Neuronal stem cell (in vitro differentiated cells): ENCODE measurements at places on chromosomes 3 and 15.

GRCh38 chr3:105606016-105606415 lies 239.3 kb downstream of the ALCAM start:
- no peak for DNase-seq

GRCh38 chr3:142027735-142028134 lies 121.6 kb downstream of the TFDP2 start:
- peak; percentile 40 for DNase-seq

- DNase-seq = no peak
Observed at GRCh38 chr3:154971341-154971740, 108.8 kb upstream of the MME start.

GRCh38 chr3:169813278-169813677 lies 574 bp upstream of the LRRC34 start:
- no peak for DNase-seq

GRCh38 chr3:174208161-174208560 lies 651.0 kb upstream of the NAALADL2 start:
- DNase-seq = no peak

- no peak for DNase-seq
Observed at GRCh38 chr3:49998326-49998725, 58.4 kb downstream of the RBM6 start.

DNA sequence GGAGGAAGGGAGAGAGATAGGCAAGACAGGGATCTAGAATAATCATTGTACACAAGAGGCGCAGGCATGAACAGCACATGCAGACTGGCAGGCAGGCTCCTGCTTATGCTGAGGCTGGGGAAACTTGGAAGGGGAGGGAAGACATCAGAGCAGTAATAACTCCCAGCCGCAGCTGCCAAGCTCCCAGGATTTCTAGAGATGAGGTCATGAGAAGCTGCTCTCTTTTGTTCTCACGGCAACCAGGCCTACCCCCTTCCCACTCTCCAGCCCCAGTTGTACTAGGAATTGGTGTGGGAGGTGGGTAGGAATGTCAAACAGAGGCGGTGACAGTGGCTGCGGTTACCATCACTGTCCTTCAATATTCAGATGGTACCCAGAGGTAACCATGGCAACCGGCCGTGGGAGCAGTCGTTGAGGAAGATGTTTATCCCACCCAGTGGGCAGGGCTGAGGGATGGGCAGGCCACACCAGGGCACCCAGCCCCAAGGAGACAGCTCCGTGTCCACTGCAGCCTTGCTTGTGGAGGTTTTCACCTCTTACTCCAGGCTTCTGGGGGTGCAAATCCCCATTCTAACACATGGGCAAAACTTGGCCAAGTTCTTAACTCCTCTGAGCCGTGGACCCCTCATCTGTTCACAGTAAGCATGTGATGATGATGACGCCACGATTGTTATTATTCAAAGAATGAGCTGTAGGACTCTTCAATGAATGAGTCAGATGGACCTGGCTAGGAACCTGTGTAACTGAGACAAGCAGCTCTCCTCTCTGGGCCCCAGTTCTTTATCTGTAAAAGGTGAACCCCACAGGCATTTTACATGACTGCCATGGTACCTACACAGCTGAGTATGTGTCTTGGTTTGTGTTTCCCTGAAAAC lies 360.8 kb upstream of the PROK2 start:
- no peak for DNase-seq

GRCh38 chr3:9224490-9224889 lies 25.0 kb downstream of the SRGAP3 start:
- no peak for DNase-seq

DNA sequence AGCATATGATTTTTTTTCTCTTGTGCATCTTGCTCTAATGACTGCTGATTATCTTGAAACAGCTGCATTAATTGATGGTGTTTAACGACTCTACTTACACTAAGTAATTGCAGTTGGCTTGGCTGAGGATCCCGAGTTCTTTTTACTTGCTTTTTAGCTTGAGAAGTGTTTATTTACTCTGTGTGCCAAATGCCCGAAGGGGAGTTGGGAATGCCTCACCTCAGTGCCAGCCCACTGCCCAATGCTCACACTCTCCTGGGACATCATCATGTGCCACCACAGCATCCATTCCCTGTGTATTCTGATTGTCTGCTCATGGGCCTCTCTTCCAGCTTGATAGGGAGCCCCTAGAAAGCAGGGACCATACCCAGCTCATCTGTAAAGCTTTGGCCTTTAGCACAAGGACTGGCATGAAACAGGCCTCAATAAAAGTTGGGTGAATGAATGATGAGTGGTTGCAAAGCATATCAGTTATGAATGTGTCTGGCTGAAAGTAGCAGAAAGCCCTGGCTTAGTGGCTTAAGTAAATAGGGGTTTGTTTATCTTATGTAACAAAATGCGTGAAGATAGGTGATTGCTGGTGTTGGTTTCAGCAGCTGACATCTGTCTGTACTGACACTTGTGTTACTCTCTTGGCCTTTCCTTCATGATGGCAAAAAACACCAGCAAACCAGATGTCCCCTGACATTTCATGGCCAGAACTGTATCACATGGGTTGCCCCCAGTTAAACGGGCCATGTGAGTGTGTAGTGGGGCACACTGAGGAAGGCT lies 8.1 kb downstream of the PXYLP1 start:
- no peak for DNase-seq

GRCh38 chr3:113594066-113594465 lies 61.7 kb downstream of the SIDT1 start:
- no peak for DNase-seq

DNA sequence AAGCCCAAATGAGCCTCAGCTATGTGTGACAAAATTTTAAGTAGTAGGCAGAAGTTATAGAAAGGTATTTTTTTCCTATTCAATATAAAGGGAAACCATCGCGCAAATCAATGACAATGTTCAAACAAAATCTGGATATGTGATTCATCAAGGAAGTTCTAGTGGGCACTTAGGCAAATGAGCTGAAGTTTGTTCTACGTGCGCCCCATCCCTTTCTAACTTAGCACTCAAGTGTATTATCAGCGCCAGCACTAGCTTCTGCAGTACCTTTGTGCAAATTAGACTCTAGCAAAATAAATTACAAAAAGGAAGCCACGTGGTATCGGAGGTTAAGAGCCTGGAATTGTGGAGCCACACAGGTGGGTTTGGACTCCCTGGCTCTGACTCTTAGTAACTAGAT lies 91.1 kb downstream of the TBL1XR1 start:
- DNase-seq = no peak

GRCh38 chr15:43517354-43518196 lies at the start of gene MAP1A:
Gene MAP1A (plus strand): TSS chr15:43517608. CDS start chr15:43521474, 3,866 bp downstream.
- no peak for DNase-seq

GRCh38 chr3:51390246-51391074 lies 625 bp upstream of the RBM15B start:
- no peak for DNase-seq

GRCh38 chr3:18679238-18679637 lies 254.1 kb upstream of the SATB1 start:
- DNase-seq = no peak

DNA sequence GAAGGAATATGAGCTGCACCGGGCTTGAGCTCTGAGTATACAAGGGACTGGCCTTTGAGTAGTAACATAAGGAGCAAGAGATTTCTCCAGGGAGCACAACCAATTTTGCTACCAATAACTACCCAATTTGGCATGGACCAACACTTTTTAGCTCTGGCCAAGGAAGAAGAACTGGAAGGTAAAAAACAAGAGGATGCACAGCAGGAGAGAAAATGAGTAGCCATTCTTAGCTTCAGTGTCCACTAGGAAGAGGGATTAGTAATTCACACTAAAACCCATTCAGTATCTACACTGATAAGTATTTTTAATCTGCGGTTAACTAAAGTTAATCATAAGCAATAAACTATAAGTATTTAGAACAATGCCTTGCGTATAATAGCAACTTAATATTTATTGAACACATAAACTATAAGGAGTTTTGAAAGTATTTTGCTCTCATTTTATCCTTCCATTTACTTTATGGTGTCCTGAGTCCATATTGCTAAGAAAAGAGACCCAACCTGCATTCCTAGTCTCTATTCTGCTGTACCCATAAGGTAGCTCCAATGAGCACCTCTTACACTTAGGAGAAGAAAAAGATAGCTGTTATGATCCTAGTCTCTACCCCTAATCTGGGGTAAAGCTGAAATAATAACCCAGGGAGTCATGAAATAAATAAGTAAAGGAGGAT lies 268.9 kb downstream of the IGSF11 start:
- DNase-seq = no peak

DNA sequence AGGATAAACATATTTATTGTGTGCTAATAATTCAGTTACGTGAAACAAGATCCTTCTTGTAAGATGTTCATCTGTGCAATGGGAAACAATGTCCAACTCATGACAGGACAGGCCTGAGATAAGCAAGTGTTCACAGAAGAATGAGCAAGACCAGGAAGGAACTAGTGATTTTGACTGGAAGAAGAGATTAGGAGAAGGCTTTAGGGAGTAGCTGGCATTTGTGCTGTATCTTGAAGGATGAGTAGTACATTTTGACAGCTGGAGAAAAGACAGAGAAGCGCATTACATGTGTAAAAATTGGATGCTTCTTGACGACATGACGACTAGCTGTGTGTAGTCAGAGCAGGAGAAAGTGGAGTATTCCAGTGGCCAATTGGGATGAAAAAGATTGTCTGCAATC lies 48.4 kb downstream of the GBE1 start:
- no peak for DNase-seq

DNA sequence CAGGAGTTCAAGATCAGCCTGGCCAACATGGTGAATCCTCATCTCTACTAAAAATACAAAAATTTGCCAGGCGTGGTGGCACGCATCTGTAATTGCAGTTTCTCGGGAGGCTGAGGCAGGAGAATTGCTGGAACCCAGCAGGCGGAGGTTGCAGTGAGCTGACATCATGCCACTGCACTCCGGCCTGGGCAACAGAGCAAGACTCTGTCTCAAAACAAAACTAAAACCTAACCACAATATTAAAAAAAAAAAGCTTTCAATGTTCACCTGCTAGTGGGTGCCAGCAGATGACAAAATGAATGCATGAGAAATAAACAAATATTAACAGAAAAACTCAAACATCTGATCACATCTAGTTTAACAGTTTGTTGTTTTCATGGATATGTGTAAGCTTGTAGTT lies 9.0 kb downstream of the SLC24A1 start:
- no peak for DNase-seq

DNA sequence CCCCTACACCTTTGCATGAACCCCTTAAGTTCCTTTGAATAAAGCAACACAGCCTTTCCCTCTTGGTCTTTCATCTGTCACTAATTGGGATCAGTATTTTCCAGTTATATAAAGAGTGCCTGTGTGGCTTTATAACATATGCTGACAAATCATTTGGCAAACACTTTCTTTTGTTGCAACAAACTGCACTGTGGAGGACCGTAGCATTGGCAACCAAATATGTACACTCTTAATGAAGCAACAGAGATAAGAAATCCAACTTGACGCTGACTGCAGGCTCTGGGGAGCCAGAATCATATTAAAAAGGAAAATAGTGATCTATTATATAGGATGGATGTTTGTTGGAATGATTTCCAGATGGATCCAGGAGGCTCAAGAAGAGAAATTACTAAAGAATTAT lies 120.1 kb upstream of the PRICKLE2 start:
- DNase-seq = no peak

GRCh38 chr3:59317386-59317785 lies 267.6 kb upstream of the CFAP20DC start:
- no peak for DNase-seq

- no peak for DNase-seq
Observed at GRCh38 chr3:142650001-142650693, 54.0 kb downstream of the PLS1 start.

GRCh38 chr3:88005066-88005465 lies 53.7 kb downstream of the CGGBP1 start:
- no peak for DNase-seq

DNA sequence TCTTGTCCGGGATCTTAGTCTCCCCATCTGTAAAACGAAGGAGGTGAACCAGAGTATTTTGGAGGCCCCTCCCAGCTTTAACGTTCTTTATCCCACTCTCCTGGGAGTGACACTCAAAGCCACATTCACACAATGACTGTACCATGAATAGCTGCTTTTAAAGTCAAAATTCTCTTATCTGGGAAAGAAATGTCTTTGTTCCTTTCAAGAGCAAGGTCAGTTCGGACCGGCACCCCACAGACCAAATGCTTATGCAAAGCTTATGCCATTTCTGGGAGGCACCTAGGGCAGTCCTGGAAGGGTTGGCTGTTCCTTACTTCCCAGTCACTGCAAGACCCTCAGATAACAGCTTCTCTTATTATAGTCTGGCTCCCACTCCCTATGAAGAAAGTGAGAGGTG lies 53.5 kb upstream of the WNT5A start:
- DNase-seq = no peak

DNA sequence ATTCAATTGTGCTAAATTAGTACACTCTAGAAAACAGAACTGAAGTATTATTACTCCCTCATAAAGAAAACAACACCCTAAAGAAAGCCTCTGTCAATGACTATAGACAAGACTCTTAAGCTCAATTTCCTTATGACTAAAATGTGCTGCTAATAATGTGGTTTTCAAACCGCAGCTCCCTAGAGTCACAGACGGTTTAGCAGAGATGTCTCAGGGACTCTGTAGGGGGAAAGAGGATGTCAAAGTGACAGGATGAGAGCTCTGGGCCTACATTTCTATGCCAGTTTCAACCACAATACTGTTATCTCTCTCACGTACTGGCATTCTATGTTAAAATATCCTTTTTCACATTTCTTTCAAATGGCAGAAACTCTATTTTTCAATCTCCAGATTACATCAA lies 37.6 kb upstream of the WDR49 start:
- no peak for DNase-seq

- DNase-seq = peak; percentile 44
Observed at GRCh38 chr15:43218908-43219706, 1.7 kb downstream of the EPB42 start.

- DNase-seq = no peak
Observed at GRCh38 chr3:114327665-114328064, 33.8 kb downstream of the TIGIT start.

- DNase-seq = no peak
Observed at GRCh38 chr3:27553886-27554540, 69.8 kb upstream of the SLC4A7 start.

- no peak for DNase-seq
Observed at GRCh38 chr3:131444180-131444579, 58.6 kb downstream of the MRPL3 start.

DNA sequence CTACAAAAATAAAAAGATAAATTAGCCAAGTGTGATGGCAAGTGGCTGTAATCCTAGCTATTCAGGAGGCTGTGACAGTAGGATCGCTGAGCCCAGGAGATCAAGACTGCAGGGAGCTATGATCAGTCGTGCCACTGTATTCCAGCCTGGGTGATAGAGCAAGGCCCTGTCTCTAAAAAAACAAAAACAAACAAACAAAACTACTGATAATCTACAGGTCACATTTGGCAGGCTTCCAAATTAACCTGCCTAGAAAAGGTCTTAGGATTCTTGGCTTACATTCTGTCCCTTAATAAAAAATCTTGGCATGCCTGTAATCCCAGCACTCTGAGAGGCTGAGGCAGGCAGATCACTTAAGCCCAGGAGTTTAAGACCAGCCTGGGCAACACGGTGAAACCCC lies 33.4 kb upstream of the SETD2 start:
- DNase-seq = no peak

DNA sequence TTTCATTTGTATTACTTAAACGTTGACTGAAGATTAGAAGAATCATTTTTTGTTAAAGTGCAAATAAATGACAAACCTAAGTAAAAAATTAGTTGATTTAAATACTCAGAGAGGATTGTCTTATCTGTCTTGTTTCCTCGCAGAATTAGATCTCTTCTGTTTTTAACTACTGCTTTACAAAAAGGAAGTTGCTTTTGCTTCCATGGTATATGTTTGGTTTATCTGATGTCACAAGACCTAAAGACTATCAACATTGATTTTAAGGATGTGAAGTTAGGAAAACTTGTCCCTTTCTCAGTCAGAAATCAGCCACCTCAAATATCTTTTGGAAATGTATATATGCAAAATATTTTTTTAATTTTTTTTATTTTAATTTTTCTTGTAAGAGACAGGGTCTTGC lies 28.7 kb downstream of the GPR171 start:
- DNase-seq = no peak
